Stimulated activated CD4-positive, alpha-beta T cell treated with anti-CD3 and anti-CD28 coated beads, Interleukin-4, amount 100 ng/mL, for 24 hours (primary cell): ENCODE measurements at places on chromosomes 5 and 9.

DNA sequence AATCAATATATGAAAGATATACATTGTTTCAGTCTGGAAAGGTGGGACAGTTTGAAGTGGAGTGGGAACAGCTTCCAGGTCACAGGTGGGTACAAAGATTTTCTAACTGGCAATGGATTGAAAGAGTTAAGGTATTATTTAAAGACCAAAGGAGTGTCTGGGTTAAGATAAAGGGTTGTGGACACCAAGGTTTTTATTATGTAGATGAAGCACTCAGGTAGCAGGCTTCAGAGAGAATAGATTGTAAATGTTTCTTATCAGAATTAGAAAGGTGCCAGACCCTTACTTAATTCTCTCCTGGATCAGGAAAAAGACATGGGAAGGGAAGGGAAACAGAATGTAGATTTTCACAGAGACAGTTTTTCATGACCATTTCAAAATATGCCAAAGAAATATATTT lies 1174.8 kb downstream of the MAT2B start:
- DNase-seq: no peak

- no peak for DNase-seq
Observed at GRCh38 chr9:31103836-31104235, 1280.6 kb upstream of the ACO1 start.

DNA sequence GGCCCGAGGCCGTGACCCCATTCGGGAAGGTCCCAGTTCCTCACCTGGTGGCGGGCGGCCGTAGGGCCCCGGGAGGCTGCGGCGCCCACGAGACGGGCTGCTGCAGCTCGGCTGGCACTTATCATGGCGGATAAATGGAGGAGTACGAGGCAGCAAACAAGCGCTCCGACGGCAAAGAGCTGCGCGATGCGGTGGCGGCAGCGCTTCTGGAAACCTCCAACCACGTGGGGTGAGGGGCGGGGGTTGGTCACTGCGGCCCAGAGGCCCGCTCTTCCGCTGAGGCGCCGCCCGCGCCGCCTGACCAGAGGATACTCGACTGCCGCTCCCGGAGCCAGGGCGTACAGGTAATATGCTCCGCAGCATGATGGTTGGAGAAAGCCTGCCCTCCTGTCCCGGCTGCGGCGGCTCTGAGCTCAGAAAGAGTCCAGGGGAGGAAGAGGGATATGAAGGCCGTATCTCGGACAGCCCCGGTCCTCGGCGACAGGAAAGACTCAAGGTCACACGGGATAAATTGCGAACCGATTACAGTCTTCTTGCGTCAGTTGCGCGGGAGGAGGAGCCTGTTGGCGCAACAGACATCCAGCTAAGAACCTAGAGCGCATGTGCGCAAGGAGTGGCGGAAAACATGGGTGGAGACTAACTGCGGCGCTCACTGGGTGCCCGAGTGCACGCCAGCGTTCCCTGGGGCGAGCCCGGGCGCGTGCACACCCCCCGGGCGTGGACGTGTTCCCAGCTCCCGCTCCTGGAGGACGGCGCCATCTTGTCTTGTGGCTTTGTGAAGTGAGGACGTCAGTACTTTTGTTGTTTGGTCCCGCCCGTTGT lies at the start of gene HSPA9:
TSS of gene HSPA9 (minus strand) at position 208 of the 822 bp plus-strand sequence. CDS start at position 125, 83 bp downstream.
- DNase-seq: peak; percentile 98

- DNase-seq: no peak
Observed at GRCh38 chr5:80101993-80102392, 66.8 kb downstream of the THBS4 start.

DNA sequence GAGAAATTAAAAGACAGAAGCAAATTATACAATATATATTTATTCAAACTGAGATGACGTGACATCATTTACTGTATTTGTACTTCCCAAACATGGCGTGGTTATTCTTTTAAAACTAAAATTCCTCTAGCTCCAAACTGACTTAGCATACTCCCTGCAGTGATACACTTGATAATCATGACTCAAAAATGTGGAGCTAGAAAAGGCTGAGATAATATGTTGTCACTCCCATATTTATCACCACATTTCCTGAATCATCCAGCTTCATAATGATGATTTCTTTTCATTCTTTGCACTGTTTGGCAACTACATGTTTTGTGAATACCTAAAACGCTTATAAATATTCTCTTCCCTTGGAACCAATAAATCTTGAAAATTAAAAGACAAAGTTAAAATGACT lies 341.0 kb downstream of the EBF1 start:
- no peak for DNase-seq

DNA sequence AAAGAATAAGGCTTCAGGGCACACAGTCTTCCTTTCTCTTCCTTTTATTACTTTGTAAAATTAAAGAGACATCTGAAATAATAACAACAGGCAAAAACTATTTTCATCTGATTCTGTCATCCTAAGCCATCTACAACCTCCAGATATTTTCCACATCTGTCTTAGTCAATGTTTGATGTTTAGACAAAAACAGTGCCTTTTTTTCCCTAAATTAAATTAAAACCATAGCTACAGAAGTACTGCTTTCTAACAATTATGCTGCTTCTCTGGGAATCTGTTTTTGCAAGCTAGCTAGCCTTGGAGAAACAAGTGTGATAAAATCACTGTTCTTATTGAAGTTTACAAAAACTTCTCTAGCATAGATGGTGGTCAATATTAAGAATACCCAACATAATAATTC lies 95.4 kb downstream of the KIAA0825 start:
- no peak for DNase-seq

- no peak for DNase-seq
Observed at GRCh38 chr5:116912221-116912620, 337.6 kb upstream of the SEMA6A start.

- DNase-seq: no peak
Observed at GRCh38 chr9:89668216-89668865, 63.5 kb downstream of the GADD45G start.

- DNase-seq: no peak
Observed at GRCh38 chr5:111752426-111752965, 4.5 kb downstream of the NREP start.

DNA sequence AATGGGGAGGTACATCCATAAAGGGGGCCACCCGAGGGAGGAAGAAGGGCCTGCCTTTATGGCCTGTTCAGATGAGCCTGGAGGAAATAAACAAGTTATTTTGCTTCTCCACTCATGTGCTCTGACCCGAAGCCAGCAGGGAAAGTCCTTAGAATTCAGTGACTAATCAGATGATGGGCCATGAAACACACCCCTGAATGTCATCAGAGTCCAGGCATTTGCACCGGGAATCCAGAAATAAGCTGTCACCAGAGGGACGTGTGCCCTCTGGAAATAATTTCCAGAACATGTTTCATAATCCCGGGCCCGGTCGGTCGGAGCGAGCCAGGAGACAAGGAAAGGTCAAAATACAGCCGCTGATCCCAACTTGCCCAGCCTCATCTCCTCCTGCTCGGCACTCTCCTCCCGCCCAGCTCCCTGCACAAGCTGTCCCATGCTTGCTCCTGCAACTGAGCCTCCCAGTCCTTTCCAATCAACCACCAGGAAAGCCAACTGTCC lies 73.6 kb upstream of the ZNF622 start:
- DNase-seq: no peak

- DNase-seq: peak; percentile 80
Observed at GRCh38 chr9:136244122-136244968, 1.3 kb downstream of the QSOX2 start.

DNA sequence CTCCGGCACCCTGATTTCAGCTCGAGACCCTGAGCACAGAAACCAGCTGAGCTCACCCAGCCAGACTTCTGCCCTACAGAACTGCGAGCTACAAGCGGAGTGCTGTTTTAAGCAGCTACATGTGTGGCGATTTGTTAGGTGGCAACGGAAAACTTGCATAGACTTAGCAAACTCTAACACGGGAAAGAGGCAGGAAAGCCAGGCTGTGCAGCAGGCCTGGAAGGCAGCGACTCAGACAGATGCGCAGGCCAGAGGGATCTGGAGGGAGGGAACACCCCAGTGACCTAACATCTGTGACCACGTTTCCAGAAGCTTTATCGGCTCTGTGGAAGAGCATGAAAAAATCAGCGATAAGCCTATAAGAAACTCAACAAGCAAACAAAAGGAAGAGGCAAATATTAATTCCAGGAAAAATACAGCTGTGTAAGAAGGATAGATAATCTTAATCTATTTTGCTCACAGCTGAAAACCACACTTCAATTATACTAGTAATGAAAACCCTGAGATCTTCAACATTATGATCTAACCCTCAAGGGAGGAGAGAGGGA lies 11.0 kb downstream of the UBAC1 start:
- DNase-seq: no peak

DNA sequence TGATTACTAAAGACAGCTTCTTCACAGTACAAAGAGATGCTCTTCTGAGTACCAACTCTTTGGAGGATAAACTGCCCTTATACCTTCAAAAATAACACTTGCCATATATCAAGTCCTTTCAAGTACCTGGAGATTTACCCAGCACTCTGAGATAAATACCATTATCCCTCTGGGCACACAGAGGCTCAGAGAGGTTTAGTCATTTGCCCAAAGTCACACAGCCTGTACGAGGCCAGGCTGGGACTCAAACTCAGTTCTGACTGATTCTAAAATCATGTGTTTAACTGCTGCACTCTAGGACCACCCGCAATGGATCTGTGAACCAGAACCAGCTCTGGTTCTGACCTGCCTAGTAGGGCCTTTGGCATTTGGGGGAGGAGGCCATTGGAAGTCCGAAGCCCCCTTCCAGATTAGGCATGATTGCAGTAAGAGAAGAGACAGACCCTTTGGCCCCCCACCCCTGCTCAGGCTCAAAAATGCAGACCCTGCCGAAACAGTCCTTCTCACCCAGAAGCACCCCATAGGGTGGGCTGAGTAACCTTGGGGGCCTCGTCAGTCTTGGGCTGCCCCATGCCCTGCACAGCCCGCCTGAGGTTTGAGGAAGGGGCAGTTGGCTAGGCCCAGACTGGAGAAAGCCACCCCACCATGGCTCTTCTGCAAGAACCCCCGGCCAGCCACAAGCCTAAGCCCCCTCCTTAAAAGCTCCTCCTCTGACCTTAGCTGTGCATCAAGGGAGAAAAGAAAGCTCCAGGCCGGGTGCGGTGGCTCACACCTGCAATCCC lies 32.8 kb upstream of the IL17B start:
- no peak for DNase-seq
